ENCODE measurements at places on chromosomes 2 and 18. TPM values are rescaled to one million over a fixed set of nuclear protein-coding genes. Genes with fewer than 3 reads are reported as not detected.

The RAD51AP2 gene
- not detected for total RNA-seq

The FIGN gene
- total RNA-seq: 2.4 TPM

DNA sequence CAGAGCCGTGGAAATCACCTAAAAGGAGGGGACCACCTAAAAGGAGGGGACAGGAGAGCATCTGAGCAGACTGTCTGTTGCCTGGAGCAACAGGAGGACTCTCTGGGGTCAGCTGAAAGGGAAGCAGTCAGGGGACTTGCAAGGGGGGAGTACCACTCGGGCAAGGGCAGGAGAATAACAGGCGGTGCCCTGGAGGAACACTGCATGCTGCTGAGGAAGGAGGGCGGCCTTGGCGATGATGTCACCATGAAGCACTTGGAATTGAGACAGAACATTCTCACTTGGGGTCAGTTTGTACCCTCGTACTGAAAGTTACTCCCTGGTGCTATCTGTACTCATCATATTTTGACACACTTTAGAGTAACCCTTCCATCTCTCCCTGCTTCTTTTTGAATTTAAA, 18.4 kb downstream of the SIX3 start:
- DNase-seq: no peak

The MRPL33 gene
- total RNA-seq: 184 TPM

DNA sequence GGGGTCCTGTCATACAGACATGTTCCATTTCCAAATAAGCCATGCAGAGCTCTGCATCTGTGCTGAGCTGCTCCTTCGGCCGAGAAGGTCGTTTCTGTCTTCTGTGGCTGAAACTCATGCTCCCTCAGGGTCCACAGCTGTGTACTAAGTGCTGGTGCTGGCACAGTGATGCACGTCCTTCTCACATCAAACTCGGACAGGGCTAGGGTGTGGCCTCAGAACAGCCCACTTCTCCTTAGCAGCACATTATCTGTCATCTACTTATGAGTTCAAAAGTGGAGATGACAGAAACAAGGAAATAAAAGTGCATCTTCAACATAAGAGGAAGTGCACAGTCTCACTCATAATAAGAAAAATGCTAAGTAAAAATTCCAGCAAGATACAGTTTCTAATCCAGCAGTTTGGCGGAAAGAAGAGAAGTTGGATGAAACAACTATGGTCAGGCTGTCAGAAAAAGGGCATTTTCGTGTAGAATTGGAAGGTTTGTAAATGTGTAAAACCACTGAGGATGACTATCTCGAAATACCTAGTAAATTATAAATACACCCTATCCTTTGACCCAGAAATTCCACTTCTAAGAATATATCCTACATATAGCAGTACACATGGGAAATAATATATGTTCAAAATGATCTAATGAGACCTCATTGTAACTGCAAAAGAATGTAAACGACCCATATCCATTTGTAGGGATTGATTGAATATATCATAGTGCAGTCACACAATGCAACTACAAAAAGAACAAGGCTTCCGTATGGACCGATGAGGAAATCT, 53.7 kb upstream of the APCDD1 start:
- no peak for DNase-seq

The GULP1 gene
- total RNA-seq: 135 TPM

The REG3G gene
- total RNA-seq: not detected

- no peak for DNase-seq
Observed at GRCh38 chr2:88831071-88831791, 139.8 kb downstream of the RPIA start.

DNA sequence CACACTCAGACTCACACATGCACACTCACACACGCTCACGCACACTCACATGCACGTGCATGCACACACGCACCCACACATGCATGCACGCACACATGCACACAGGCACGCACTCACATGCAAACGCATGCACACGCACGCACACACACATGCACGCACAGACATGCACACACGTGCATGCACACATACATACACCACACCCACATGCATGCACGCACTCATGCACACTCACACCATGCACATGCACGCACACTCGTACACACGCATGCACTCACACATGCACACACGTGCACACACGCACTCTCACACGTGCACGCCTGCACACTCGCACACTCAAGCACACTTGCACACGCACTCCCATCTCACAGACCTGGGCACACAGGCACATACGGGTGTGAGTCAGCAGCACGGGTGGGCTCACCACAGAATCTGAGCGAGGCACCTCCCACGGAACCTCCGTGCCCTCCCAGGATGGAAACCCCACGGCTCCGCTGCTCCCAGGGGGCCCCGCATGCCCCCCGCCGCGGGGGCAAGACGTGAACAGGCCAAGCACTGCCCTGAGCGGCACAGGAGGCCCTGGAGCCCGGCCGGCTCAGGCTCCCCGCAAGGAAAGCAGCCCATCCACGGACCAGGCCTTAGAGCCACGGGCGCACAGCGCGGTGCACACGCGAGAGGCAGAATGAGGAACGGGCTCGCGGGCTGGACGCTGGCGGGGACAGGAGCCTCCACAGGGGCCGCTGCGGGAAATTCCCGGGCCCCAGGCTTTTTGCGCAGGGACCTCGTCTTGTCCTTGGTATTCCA, 8.4 kb upstream of the KCNG2 start:
- no peak for DNase-seq

The UGT1A10 gene
- total RNA-seq: not detected

DNA sequence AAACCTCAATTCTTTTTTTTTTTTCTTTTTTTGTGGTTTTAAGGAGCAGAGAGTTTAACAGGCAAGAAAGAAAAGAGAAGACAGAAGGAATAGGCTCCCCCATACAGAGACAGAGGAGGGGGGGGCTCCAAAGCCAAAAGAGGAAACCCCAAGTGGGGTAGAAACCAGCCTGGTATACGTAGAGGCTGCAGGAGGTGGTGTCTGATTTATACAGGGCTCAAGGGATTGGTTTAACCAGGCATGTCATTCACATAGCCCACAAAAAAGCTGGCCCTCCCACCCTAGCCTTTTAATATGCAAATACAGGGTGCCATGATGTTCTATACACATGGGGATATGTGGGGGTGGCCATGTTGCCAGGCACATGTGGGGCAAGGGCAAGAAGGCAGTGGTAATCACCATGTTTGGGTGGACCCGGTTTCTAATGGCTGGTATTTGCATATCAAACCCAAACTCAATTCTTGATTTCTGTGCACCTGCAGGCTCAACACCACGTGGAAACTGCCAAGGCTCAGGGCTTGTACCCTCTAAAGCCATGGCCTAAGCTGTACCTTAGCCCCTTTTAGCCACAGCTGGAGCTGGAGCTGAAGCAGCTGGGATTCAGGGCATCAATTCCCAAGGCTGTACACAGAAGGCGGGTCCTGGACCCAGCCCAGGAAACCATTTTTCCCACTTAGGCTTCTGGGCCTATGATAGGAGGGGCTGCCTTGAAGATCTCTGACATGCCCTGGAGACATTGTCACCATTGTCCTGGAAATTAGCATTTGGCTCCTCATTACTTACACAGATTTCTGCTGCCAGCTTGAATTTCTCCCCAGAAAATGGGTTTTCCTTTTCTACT, 170.3 kb downstream of the MAIP1 start:
- DNase-seq: no peak

DNA sequence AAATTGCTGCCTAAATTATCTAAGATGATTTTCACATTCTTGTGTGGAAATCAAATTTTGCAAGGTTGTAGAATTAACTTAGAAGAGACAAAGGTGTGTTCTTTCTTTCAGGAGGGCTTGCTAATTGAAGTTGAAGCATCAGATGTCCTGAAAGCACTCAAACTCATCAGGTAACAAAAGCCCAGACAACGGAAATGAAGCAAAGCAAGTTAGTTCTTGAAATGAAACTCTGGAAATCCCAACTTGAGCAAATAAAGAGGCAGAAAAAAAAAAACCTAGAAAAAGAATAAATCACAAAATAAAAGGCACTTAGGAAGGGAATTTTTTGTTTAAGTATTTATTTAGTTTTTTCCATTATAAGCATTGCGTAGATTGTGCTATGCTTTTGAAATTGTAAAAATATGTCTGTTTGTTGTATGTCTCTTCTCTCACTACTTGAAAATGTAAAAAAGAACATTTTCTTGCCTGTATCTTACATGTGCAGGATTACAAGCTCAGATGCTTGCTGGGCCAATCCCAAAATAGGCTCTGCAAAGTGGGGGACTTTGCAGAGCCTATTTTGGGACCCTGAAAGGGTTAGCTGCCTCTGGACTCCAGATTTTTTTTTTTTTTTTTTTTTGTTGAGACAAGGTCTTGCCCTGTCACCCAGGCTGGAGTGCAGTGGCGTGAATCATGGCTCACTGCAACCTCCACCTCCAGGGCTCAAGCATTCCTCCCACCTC, 46.7 kb downstream of the FAM161A start:
- no peak for DNase-seq

- DNase-seq: peak; percentile 36
Observed at GRCh38 chr2:112674229-112674628, 28.5 kb downstream of the SLC20A1 start.

DNA sequence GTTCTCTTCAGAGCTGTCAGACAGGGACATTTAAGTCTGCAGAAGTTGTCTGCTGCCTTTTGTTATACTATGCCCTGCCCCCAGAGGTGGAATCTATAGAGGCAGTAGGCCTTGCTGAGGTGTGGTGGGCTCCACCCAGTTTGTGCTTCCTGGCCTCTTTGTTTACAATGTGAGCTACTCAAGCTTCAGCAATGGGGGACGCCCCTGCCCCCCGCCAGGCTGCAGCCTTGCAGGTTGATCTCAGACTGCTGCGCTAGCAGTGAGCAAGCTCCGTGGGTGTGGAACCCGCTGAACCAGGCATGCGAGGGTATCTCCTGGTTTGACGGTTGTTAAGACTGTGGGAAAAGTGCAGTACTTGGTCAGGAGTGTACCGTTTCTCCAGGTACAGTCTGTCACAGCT, 24.0 kb upstream of the PAIP2B start:
- no peak for DNase-seq

The FAM228A gene
- not detected for total RNA-seq

The PAX3 gene
- total RNA-seq: 0.03 TPM

DNA sequence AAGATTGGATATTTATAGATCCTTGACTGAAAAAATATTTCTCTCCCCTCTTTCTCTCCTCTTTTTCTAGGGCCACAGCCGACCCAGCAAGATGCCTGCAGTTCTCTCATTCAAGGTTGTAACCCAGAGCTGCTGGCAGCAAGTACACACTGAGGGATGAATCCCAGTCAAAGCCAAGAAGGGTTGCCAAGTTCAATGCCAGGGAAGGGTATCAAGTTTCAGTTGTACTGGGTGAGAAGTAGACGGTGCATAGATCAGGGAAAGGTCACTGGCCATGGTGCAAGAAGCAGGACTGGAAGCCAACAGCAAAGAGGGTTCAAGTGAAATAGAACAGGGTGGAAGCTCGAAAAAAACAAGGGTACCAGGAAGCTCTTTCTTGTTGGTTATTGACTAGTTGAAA, 170.2 kb downstream of the NRP2 start:
- no peak for DNase-seq

GRCh38 chr2:219983836-219984235, 356.4 kb downstream of the SLC4A3 start:
- no peak for DNase-seq

The LINC00305 gene
- not detected for total RNA-seq

- DNase-seq: no peak
Observed at GRCh38 chr2:239593455-239593854, 192.6 kb upstream of the HDAC4 start.

The C2orf72 gene
- 0.41 TPM for total RNA-seq

DNA sequence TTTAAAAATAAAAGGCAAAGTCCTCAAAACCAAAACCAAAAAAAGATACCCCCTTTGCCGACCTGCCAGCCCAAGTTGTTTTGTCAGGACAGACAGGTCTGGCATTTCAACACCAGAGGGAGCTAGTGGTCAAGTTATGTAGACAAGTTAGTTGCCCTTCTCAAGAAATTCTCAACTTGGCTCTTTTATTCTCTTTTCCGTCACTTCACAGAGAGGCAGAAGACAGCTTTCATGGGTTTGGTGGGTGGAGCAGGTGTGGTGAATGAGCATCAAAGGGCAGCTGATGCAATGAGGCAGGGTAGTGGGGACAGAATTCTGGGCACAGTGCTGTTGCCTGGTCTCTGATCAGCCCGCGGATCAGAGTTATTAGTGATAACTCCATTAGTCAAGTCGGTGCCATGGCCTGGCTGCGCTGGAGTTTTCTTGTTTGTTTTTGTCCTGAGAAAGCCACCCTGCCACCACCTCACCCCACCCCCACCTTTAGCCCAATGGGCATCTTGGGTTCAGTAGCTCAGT, 303.7 kb upstream of the EPAS1 start:
- DNase-seq: peak; percentile 76

GRCh38 chr18:75923169-75923568, 495.7 kb upstream of the SMIM21 start:
- DNase-seq: peak; percentile 7

The ABCG8 gene
- total RNA-seq: not detected

The TEKT4 gene
- total RNA-seq: not detected

DNA sequence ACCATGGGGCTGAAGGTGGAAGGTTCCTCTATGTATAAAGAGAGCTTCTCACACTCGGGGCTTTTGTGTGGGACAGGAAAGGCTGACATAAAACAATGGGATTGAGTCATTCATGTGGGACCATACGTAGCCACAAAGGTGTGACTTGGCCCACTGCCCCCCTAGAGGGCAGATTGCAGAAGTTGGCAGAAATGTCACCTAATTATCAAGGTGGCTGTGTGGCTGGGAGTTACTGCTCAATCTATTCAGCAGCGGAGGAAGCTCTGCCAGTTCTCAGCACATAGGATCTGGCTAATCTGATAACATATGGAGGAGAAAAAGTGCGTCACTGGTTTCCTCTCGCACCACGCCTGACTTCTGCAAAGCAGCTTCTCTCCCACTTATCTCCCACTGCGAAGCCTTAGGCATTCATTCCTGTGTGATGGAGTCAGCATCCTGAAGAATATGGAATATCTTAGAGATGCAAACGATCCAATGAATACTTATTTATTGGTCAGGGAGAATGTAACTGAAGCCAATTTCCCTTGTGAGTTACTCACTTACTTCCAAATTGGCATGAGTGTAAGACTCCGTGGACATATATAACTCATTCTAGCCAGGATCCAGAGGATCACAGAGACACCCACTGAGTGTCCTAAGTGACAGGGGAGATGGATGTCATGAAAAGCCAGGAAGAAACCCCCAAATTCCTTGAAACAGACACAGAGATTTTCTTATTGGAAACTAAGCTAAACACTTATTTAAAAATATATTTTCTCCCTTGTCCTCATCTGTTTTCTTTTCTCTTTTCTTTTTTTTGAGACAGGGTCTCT, 344.8 kb downstream of the TGIF1 start:
- no peak for DNase-seq

Data from SJSA1 (cell line).